Activated T-cell treated with anti-CD3 and anti-CD28 coated beads for 24 hours (primary cell): ENCODE measurements at places on chromosomes 1 and 21.

DNA sequence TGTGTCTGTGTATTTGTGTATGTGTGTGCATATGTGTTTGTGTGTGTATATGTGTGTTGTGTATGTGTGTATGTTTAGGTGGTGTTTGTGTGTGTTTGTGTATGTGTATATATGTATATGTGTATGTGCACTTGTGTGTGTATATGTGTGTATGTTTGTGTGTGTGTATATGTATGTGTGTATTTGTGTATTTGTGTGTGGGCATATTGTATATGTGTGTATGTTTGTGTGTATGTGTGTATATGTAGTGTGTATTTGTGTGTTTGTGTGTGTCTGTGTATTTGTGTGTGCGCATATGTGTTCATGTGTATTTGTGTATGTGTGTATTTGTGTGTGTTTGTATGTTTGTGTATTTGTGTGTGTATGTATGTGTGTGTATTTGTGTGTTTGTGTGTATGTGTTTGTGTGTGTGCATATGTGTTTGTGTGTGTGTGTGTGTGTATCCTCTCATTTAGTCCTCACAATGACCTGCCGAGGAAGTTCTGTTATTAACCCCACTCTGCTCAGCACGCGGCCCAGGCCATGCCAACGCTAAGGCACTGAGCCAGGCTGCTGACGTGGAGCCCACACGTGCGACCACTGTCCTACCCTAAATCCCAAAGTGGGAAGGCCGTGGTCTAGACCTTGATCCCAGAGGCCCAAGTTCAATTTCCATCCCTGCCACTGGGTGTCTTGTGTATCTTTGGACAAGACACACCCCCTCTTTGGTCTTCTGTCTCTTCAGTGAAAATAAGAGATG is 43.2 kb upstream of the TMEM51 start:
- no peak for DNase-seq

DNA sequence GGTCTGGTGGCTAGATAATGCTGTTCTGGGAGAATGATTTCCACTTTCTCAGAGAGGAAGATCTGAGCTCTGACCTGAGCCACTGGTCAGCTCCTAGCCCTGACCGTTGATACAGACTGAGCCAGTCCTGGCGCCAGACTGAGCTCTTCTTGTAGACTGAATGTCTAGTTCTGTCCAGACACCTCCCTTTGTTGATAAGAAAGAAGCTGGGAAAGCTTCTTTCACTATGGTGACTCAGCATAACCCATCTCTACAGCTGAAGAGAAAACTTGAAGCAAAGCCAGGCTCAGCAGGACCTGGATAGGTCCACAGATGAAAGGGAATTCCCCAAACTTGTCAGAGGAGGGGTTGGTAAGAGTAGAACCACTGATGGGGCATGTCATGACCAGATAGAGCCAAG is 9.9 kb upstream of the TRABD2B start:
- no peak for DNase-seq

DNA sequence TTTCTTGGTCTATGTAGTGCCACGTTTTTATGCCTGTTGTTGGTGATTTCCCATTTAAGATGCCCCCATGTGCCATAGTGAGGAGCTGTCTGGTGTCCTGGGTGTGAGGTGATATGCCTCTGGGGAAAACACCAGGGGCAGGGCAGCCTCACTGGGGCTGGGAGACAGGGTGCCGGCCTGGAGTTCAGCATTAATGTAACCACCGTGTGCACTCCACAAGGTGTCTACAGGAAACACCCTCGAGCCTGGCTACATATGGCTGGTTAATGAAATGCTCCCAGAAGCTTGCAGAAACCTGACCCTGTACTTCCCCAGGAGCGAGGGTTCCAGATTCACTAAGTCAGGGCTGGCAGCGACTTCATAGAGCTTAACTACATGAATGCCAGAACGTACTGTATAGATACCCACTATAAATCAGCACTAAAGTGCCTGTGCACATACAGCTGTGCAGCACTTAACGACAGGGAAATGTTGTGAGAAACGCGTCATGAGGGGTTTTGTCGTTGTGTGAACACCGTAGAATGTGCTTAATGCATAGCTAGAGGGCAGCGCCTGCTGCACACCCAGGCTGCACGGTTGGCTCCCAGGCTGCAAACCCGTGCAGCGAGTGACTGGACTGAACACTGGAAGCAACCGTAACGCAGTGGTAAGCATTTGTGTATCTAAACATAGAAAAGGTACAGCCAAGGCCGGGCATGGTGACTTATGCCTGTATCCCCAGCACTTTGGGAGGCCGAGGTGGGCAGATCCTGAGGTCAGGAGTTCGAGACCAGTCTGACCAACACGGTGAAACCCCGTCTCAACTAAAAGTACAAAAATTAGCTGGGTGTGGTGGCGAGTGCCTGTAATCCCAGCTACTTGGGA is 10.4 kb downstream of the TFF2 start:
- no peak for DNase-seq

GRCh38 chr1:118736322-118736721 is 251.8 kb downstream of the TBX15 start:
- no peak for DNase-seq

DNA sequence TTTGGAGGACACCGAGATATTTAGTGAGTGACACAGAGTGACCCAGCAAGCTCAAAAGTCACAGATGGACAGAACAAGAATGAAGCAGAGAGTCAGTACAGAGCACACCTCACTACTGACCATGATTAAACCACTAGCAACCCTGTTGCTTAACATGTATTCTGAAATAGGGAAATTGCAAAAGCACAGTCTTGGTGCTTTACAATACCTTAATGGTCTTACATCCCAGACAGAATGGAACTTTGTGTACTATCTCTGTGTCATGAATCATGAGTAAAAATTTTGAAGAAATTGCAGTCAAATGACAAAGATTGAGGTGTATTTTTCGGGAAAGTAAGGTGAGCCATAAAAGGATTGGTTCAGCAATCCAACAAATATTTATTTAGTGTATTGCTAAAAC is 2.7 kb upstream of the SAMSN1 start:
- no peak for DNase-seq

- no peak for DNase-seq
Observed at GRCh38 chr1:19400875-19401534, 84.3 kb downstream of the CAPZB start.
